Eye (tissue), 1 donor: ENCODE measurements at places on chromosomes 5 and 9.
A peak's percentile ranks its signal among the peaks of the same experiment; 100 is the strongest.

DNA sequence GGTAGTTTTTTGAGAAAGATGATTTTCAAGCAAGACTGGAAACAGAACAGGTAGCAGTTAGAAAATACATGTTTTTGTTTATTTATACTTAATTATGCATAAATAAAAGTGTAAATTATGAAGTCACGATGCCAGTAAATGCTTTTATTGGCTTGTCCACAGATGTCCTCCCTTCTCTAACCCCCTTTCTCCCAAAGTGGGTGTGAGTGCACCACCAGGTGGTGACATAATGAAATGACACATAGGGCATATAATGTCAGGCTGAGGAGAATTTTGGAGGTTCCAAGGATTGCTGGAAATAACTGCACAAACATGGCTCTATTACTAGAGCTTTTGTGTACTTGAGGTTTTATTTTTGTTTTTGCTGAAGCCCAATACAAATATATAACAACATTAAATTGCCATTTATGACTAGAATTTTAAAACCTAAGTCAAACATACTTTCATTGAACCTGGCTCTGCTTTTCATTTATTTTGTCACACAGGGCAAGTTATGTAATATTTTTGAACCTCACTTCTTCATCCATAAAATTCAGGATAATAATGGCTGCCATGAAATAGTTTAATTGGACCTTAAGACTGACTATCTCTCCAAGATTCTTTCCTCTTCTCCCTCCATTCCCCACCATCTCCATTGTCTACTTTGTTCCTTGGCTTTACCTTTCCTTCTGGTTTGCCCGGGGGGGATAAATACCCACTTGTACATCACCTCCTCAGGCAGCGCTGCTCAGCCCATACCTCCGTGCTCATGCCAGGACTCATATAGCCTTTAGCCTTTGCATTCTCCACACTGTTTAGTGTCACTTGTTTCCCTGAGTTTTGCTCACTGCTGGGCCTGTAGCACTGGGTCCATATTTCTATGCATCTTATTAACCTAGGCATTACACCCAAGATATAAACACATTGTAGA lies 168.8 kb downstream of the PDE4D start:
- peak; percentile 52 for DNase-seq

GRCh38 chr9:109264877-109265587 lies 55.8 kb downstream of the EPB41L4B start:
- peak; percentile 29 for DNase-seq

GRCh38 chr9:106684940-106685695 lies 177.8 kb upstream of the ZNF462 start:
- DNase-seq, result no peak

- DNase-seq, result no peak
These were observed 995.8 kb upstream of the CDH6 start for GRCh38 chr5:30197662-30198061.

DNA sequence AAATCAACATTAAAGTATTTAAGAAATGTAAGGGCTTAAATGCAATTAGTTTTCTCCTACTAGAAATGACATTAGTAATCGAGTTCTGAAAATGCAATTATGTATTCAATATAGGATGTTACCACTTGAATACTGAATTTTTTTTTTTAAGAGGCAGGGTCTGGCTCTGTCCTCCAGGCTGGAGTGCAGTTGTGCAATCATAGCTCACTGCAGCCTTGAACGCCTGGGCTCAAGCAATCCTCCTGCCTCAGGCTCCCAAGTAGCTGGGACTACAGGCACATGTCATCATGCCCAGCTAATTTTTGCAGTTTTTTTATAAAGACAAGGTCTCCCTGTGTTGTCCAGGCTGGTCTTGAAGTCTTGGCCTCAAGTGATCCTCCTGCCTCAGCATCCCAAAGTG lies 1.5 kb downstream of the CDC20B start:
- DNase-seq, result no peak

- DNase-seq, result no peak
These were observed 55.7 kb upstream of the DPYSL3 start for GRCh38 chr5:147565524-147565923.

DNA sequence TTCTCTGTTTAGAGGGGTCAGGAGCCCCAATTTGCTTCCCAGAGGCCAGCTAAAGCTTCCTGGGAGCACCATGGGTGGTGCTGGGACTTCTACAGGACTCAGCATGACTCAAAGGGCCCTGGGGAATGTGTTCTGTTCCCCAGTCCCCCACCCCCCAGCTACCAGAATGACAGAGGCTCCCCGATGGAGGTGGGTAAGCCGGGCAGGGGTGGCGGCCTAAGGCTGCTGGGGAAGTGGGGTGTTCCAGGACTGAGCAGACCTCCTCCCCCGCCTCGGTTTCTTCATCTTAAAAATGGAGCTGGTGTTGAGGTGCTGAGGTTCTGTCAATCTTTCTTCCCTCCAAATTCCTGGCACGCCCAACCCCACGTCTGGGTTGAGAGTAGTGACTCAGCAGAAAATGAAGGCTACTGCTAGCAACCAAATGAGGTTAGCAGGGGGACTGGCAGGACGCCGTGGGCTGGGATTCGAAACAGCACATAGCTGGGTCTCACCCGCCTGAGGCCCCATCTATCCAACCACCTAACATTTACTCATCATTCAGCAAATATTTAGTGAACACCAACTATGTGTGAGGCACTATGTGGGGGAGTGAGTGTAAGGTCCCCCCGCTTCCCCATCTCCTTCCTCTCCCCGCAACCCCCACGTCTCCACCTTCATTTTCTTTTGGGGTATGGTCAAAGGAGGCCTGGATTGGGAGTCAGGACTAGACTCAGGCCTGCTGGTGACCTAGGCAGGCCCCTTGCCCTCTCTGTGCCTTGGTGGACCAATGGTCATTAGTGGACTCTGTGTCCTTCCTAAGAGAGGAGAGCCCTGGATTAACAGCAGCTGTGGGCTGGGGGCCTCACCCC lies 50.2 kb downstream of the C9orf50 start:
- DNase-seq, result peak; percentile 67
